ENCODE measurements at places on chromosomes 3 and 15. TPM values are rescaled to one million over a fixed set of nuclear protein-coding genes. Genes with fewer than 3 reads are reported as not detected.

Gene ICE2
- total RNA-seq, result 39.5 TPM

Gene CCR9
- total RNA-seq, result not detected

Gene CRABP1
- not detected for total RNA-seq

Gene SEMA3B
- total RNA-seq, result 77.6 TPM

Gene MUC20
- 14.3 TPM for total RNA-seq

Gene SI
- total RNA-seq, result not detected

Gene ERICH6
- not detected for total RNA-seq

Gene TRPM1
- total RNA-seq, result not detected

Gene UROC1
- not detected for total RNA-seq

Gene CP
- 48.9 TPM for total RNA-seq

Gene BCL2A1
- total RNA-seq, result 124 TPM

Gene CLDN11
- 22.4 TPM for total RNA-seq

Gene TRIM42
- not detected for total RNA-seq
